ENCODE measurements at places on chromosomes 11 and 22. TPM values are rescaled to one million over a fixed set of nuclear protein-coding genes. Genes with fewer than 3 reads are reported as not detected.
A peak's percentile ranks its signal among the peaks of the same experiment; 100 is the strongest.

- DNase-seq: no peak
Observed at GRCh38 chr11:44379141-44380008, 69.4 kb upstream of the ALX4 start.

- peak; percentile 65 for DNase-seq
Observed at GRCh38 chr11:130121445-130121978, 38.1 kb upstream of the ST14 start.

DNA sequence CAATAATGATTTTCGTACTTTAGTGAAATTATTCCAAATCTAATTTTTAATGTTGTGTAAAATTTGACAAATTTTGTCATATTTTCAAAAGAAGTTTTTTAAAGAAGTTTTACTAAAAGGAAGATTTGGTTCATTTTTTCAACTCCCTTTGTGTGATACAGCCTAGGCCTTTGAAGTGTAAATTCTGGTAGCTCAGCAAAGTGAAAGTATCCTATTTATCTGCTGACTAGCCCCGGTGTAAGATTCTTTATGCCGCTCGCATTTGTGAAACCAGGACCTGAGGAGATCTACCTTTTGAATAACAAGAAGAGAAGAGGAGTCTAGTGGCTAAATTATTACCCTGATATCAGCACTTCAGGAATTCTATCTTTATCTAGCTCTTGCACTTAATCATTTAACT is 177.4 kb downstream of the JRKL start:
- DNase-seq: peak; percentile 36

- no peak for DNase-seq
Observed at GRCh38 chr22:39819429-39819828, 74.1 kb downstream of the ENTHD1 start.

DNA sequence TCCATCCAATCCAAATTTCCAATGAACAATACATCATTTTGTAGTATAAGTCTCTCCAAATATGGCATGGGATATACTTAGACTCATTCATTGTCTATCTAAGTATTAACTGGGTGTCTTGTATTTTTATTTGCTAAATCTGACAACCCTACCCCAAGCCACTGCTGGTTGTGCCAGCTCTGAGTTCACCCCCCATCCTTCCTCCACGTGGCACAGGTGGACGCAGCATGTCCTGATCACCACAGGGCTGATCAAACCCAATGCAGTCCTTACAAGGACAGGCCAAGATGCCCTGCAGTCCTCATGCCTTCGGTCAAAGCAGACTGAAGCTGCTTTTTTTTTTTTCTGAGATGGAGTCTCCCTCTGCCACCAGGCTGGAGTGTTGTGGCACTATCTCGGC is 62.8 kb downstream of the SYN3 start:
- no peak for DNase-seq

- peak; percentile 36 for DNase-seq
Observed at GRCh38 chr11:126884594-126884993, 116.0 kb downstream of the KIRREL3 start.

- peak; percentile 14 for DNase-seq
Observed at GRCh38 chr22:30694640-30695350, at the start of gene OSBP2. TSS of gene OSBP2 (plus strand) at chr22:30694874. CDS start at chr22:30694910, 36 bp downstream.

DNA sequence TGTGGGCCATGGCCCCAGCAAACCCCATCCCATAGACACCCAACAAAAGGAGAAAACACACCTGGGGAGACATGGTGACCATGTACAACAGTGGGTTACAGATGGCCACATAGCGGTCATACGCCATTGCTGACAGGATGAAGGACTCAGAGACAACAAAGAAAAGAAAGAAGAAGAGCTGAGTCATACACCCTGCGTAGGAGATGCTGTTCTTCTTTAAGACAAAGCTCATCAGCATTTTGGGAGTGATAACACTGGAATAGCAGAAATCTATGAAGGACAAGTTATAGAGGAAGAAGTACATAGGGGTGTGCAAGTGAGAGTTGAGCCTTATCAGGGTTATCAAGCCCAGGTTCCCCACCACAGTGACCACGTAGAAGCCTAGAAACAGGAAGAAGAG is 4.9 kb downstream of the OR8B8 start:
- no peak for DNase-seq

- DNase-seq: peak; percentile 40
Observed at GRCh38 chr11:250740-251299, 14.0 kb downstream of the PSMD13 start.

GRCh38 chr11:133553885-133554740 is 21.8 kb upstream of the OPCML start:
- no peak for DNase-seq

GRCh38 chr11:83542861-83543260 is 256.7 kb upstream of the CCDC90B start:
- DNase-seq: no peak

- DNase-seq: no peak
Observed at GRCh38 chr11:107733518-107733917, 21.7 kb upstream of the SLN start.

DNA sequence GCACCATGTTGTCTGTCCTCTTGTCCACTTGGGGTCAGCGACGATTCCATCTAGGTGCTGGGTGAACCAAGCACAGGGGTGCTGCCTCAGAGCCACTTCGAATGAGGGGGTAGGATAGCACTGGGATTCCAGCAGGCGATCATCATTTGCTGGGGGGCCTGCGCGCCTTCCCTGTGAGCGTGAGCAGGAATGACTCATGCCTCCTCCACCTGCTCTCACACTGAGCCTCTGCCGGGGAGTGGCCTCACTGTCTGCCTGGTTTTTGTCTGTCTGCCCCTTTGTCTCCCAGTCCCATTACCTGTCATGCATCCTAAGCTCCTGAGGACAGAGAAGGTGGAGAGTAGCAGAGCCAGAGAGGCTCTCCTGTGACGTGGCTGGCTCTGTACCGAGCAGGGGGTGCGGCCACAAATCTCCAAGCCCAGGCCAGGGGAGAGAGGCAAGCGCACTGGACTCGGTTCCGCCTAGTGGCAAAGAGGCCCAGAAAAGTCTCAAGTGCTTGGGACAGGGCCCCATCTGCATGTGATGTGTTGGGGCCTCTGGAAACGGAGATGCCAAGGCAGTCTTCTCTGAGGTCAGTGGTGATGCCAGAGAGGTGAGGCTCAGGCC is 30.8 kb downstream of the RSPH14 start:
- peak; percentile 4 for DNase-seq

DNA sequence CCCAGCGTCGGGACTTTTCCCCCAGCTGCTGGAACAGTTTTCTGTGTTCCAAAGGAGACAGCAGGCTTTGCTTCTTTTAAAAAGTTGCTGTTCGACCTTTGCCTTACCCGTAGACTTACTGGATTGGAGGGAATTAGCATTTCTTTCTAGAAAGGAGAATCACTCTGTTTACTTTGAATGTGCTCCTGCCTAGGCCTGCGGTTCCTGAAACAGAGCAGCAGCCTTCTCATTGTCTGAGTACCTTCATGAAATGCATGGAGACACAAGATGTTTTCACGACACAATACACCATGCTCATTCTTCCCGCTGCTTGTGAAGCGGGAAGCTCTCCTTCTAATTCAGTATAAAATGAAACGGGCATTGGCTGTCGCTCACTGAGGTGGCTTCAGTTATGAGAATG is 196.2 kb downstream of the TBC1D22A start:
- no peak for DNase-seq

DNA sequence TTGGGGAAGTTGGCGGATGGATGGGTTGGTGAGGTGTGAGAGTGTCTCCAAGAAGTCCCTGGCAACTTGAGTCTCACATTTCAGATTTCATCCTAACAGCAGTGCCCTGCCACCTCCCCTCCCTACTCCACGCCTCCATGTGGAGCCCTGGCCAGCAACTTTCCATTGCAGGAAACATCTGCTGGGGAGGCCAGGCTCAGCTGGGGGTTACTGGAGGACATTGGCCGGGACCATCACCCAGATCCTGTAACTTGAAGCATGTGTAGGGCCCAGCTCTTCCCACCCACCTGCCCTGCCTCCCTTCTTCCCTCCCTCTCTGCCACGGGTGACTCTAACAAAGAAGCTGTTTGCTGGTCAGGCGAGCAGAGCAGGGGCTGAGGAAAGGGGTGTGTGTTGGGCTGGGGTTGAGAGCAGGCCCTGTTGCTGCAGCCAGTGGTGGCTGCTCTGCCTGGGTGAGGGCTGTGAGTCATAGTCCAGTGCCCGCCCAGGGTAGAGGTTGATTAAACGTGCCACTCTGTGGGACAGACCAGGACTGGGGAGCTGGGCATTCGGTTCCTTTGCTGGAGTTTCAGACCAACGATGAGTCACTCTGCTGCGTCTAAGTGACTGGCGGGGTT is 64.0 kb downstream of the SCN3B start:
- peak; percentile 98 for DNase-seq

GRCh38 chr11:86292912-86293616 is 9.0 kb upstream of the HIKESHI start:
- DNase-seq: no peak

The SOX6 gene
- 0.02 TPM for total RNA-seq

The NXPE2 gene
- not detected for total RNA-seq

The OR51D1 gene
- not detected for total RNA-seq

The RCOR2 gene
- 1.1 TPM for total RNA-seq

The SOX10 gene
- not detected for total RNA-seq
